NCI-H187 (cell line): ENCODE measurements at places on chromosomes 6 and 20.

- no peak for DNase-seq
Observed at GRCh38 chr20:50690650-50691572, at the start of gene RIPOR3. Gene RIPOR3 (minus strand): TSS chr20:50691542. CDS start chr20:50691128, 414 bp downstream.

- DNase-seq: no peak
Observed at GRCh38 chr6:102980951-102981350, 1587.4 kb downstream of the GRIK2 start.

DNA sequence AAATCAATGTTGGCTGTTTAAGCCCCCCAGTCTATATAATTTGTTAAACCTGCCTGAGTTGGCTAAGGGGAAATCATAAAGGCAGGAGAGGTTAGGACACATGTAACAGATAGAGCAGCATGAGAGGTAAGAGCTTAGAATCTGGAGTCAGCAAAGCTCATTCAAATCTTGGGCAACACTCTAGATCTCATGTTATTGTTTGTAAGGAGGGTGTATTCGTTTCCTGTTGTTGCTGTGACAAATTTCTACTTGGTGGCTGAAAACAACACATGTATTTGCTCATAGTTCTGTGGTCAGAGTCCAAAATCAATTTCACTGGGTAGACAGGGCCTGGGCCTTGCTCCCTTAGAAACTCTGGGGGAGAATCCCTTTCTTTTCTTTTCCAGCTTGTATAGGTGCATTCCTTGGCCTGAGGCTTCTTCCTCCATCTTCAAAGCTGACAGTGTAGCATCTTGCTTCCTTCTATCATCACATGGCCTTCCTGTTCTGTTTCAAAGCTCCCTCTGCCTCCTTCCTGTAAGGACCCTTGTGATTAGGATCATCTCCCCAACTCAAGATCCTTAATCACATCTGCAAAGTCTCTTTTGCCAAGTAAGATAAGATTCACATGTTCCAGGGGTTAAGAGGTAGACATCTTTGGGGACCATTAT lies 4.4 kb downstream of the LY86 start:
- DNase-seq: no peak

DNA sequence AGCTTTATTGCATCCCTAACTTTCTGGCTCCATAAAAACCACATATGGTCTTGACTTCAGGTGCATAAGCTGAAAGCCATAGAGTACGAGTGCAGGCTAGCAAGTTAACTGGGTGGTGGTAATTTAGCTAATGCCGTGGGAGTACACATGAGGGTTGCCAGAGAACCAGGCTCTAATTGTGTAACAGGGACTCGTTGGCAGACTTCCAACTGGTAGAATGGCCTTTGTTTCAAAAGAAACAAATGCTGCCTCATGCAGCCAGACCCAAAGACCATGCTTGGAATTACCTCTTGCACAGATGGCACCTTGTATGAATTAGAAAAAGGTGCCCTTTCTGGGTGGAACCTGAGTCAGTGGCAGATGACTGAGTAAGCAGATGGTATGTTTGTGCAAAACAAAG lies 73.2 kb downstream of the LY86 start:
- no peak for DNase-seq

DNA sequence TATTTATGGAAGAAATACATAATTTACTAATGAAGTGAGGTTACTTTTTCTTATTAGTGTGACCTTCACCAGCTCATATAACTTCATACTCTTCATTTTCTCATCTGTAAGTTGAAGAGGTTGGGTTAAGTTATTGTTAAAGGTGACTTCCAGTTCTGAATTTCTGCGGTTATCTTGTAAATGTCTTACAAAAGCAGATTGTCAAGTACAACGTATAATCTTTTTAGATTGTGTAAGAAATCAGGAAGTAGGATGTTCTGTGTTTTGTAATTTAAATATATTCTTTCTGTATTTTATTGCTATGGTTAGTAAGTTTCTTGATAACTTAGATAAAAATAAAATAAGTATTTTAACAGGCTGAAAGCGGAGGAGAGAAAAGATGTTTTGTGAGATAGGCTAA lies 12.0 kb downstream of the WTAP start:
- no peak for DNase-seq

- DNase-seq: no peak
Observed at GRCh38 chr6:141808662-141809061, 324.1 kb upstream of the GJE1 start.

DNA sequence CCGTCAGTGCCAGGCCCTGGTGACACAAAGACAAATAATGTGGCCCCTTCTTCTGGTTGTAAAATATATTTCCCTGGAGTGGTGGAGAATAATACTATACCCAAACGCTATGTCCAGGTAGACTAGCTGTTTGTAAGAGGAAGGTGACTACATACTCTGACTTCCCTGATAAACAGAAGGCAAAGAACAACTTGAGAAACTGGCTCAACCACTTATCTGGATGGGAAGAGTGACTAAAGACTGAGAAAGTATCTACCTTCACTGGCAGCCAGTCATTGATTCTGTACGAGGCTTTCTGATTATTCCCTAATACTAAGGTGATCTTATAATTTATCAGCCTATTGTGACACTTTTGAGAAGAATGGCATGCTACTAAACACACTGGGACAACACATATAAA lies 569.7 kb downstream of the EPHA7 start:
- no peak for DNase-seq

DNA sequence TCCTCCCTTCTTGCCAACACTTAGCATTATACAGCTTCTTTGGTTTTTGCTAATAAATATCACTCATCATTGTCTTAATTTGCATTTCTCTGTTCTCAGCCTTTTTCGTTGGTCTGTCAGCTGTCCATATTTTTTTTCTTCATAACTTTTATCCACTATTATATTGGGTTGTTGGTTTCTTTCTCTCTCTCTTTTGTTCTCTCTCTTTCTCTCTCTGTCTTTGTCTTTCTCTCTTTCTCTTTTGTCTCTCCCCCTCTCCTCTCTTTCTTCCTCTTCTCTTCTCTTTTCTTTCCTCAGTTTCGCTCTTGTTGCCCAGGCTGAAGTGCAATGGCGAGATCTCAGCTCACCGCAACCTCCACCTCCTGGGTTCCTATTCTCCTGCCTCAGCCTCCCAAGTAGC lies 36.5 kb downstream of the JARID2 start:
- no peak for DNase-seq

DNA sequence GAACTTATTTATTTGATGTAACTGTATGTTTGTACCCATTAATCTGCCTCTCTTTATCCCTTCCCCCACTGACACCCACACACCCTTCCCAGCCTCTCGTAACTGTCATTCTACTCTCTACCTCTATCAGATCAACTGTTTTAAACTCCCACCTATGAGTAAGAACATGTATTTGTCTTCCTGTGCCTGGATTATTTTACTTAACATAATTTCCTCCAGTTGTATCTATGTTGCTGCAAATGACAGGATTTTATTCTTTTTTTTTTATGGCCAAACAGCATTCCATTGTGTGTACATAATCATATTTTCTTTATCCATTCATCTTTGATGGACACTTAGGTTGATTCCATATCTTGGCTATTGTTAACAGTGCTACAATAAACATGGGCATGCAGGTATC lies 49.3 kb downstream of the PHACTR2 start:
- DNase-seq: no peak

GRCh38 chr6:159931846-159932245 lies 37.0 kb upstream of the IGF2R start:
- no peak for DNase-seq

DNA sequence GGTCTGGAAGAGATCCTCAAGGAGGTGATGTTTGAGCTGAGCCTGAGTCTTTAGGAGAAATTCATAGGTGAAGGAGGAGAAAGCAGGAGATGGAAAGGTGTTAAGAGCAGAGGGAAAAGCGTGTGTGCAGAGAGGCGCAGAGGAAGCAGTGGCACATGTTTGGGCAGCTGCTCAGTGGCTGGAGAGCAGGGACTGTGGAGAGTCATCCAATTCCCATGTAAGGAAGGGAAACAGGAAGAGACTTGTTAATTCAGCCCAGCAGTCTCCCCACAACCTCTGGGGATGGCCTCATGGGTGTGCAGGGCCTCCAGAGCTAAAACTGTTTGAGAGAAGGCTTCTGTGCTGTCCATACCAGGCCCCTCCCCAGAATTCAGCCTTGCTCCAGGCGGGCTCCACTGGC lies 16.2 kb downstream of the AAR2 start:
- no peak for DNase-seq

DNA sequence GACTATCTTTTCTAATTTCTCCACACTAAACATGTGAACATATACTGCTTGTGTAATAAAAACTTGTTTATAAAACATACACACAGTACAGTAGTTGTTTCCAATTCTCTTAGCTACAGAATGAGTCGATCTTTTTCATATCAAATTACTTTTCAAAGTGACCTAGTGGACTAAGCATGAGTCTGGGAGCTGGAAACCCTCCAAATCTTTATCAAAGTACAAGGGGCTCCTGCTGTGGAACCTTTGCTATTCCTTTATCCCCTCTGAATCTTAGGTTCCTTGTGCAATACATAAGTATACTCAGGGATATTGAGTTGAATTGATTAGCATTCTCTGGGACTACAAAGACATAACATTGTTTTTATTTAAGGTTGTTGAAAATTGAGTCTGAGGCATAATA lies 48.7 kb upstream of the TAB2 start:
- no peak for DNase-seq

GRCh38 chr6:154606457-154606856 lies 96.0 kb upstream of the CNKSR3 start:
- DNase-seq: no peak
